ENCODE measurements at places on chromosomes 4 and X.

- DNase-seq: no peak
These were observed 43.9 kb downstream of the FAM53A start for GRCh38 chr4:1640190-1640589.

DNA sequence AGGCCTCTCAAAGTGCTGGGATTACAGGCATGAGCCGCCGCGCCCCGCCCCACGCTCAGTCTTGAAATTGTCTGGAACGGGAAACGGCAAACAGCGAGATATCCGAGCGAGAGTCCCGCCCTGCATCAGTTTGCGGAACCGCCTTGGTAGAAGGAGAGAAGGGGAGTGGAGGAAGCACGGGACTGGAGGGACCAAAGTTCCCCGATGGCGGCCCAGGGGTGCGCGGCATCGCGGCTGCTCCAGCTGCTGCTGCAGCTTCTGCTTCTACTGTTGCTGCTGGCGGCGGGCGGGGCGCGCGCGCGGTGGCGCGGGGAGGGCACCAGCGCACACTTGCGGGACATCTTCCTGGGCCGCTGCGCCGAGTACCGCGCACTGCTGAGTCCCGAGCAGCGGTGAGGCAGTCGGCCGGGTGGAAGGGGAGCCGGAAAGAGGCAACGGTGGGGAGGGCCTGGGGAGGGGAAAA lies at the start of gene BST1:
Gene BST1, plus strand, starts transcription at position 125 of the 463 bp plus-strand sequence. Its CDS starts 80 bp downstream, at position 205.
- DNase-seq: peak; percentile 91

GRCh38 chr4:150609131-150609530 lies 27.2 kb downstream of the MAB21L2 start:
- no peak for DNase-seq

- peak; percentile 42 for DNase-seq
These were observed 201.8 kb downstream of the SOWAHB start for GRCh38 chr4:76696109-76696508.

- no peak for DNase-seq
These were observed 88.4 kb upstream of the SLC7A11 start for GRCh38 chr4:138330531-138330930.

- no peak for DNase-seq
These were observed 333.5 kb downstream of the BMPR1B start for GRCh38 chr4:95091272-95091671.

- no peak for DNase-seq
These were observed 53.6 kb upstream of the PPARGC1A start for GRCh38 chr4:23943478-23943877.

All from stomach (tissue), 19 donors.